Stimulated activated naive CD8-positive, alpha-beta T cell treated with anti-CD3 and anti-CD28 coated beads, Interleukin-15, Interleukin-2, amounts not matched to agents 100 U/mL and 50 U/mL, for 24 hours (primary cell): ENCODE measurements at places on chromosomes 5 and 9.

- DNase-seq, result no peak
These were observed 234.3 kb upstream of the TMEM161B start for GRCh38 chr5:88503041-88503345.

- no peak for DNase-seq
These were observed 19.9 kb downstream of the CDC26 start for GRCh38 chr9:113255438-113255837.

DNA sequence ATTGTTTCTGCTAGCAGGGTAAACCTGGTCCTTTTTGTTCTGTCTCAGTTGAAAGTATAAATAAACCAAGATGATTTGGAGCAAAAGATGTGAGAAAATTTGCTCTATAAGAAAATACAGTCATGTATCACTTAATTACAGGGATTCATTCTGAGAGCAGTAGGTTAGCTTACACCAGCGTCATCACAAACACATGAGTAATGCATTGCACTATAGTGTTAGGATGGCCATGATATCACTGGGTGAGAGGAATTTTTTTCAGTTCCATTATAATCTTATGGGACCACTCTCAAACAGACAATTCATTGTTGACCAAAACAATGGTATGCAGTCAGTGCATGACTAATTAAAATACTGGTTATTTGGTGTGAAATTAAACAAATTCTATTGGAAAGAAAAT, 430.9 kb downstream of the CHSY3 start:
- DNase-seq, result no peak

DNA sequence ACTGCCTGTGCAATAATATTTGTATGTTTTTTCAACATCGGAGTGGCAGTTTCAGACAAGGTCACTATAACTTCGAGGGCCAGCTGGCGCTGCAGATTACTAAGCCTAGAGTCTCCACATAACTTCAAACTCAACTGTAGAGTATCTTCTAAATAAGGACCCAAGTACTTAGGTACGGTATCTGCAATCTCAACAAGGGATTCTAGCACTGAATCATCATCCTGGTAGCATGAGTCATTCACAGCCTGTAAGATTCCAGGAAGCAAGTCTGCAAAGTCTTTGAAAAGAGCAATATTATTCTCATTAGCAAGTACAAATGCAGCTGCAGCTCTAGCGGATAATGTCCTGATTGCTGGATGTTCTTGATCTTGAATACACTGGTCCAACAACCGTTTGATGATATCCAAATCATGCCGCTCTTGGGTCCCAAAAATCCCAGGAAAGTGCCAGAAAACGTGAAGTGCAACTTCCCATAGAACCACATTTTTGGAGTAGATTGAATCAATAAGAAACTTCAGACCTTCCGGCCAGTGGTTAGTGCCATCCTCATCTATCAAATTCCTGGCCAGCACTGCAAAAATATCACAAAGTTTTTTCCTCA, 654 bp downstream of the RANBP6 start:
- DNase-seq, result no peak

DNA sequence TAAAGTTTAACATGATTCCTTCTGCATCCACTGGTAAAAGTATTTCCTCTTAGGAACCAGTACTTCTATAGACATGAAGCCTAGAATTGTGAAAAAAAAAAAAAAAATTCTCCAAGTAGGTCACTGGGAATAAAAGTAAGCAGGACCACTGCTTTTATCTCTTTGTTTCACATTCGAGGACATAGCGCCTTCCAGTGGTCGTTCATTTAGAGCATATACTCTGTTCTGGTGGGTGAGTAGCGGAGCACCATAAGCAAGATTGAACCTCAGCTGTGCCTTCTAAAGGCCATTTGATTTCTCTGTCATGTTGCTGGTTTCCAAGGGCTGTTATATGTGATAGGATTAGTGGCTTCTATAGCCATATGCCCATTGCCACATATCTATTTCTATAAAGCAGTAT, 393.1 kb downstream of the TMEM232 start:
- peak; percentile 5 for DNase-seq

GRCh38 chr9:89317282-89317681, 1.0 kb upstream of the SECISBP2 start:
- DNase-seq, result no peak

- no peak for DNase-seq
These were observed 18.7 kb downstream of the UBTD2 start for GRCh38 chr5:172264815-172265395.

GRCh38 chr9:13879981-13880380, 434.0 kb downstream of the NFIB start:
- no peak for DNase-seq

DNA sequence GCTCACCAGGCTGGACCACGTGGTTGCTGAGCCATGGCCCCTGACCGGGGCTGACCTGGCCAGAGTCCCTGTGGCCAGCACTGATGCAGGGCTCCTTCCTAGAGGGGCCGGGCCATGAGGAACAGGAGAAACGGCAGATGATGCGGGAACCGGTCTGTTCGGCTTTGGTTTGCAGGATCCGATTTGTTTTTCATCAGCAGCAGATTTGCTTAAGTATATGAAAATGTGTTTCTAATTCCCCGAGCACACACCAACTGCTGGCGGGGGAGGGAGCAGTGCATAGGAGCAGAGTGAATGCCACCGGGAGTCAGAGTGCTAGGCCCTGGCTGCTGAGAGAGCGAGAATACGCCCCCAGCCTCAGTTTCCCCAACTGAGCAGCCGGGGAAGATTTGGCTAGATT, 13.6 kb downstream of the NTNG2 start:
- DNase-seq, result no peak
